NCI-H2081 treated with DMSO at 0.1 percent for 48 hours (cell line): ENCODE measurements at places on chromosomes 2 and 18.

GRCh38 chr18:13229001-13229671 lies 10.6 kb downstream of the LDLRAD4 start:
- no peak for DNase-seq

DNA sequence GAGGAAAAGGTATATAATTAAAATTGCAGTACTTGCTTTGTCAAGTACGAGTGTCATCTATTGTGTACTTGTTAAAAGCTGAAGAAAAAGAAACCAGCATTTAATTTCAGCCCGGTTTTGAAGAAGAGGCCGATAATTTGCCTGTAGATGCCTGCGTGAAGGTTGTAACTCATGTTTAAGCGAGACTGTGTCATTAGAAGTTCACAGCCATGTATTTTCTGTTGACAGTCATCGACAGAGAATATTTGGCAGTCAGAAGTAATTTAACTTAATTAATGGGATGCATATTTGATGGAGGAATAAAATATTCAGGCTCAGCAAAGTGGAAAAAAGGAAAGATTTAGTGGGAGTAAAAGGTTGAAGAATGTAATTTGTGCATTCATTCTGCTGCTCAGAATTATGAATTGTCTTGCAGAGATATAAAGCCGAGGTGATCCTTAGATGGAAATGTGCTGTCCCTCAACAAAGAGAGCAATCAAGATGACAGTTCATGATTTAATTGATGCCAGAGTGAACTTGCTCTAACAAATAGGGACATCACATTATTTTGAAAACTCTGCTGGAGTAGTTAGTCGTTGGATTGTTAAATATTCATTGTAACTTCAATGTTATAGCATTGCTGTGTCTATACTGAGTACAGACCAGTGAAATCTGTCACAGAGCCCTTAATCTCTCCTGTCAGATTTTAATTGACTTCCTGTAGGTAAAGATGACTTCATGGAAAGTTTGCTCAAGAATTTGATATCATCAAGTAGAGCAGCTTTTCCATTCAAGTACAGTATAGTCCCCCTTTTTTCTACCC lies 53.9 kb downstream of the ZNF407 start:
- DNase-seq = no peak

DNA sequence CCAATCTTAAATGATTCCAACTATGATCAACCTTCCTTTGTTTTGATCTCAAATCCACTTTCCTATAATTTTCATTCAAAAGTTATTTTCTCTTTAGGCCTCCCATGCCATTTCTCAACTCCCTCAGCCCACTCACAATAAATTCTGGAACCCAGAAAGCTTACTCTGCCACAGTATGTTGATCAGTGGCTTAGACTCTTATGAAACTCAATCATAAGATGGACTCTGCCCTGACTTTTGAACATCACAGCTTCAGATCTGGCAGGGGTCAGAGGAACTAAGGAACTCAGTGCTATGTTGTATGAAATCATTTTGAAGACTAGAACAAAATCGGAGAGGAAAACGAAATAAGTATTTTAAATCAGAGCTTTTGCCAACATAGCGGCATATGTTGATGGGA lies 59.8 kb upstream of the LGALSL start:
- DNase-seq = no peak

- no peak for DNase-seq
Measured at GRCh38 chr2:240642061-240642805, 17.0 kb downstream of the GPR35 start.

- DNase-seq = no peak
Measured at GRCh38 chr18:58559427-58560186, 69.3 kb downstream of the ALPK2 start.

- DNase-seq = no peak
Measured at GRCh38 chr2:146870691-146871090, 974.1 kb upstream of the ACVR2A start.

DNA sequence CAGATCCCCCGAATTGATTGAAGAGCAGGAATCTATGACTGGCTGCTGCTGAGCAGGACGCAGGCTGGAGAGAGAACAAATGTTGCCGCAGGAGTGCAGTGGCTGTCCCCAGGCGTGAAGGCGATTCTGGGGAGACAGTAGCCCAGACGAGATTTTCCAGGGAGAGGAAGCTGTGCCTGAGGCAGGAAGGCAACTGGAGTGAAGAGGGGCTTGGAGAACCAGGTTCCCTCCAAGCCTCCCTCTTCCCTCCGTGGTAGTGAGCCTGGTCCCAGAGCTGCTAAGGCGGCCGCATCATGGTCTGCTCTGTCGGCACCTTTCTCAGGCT lies 1.3 kb upstream of the NPPC start:
- no peak for DNase-seq

GRCh38 chr18:22223254-22223964 lies 54.0 kb downstream of the GATA6 start:
- DNase-seq = no peak

GRCh38 chr2:233011702-233012131 lies 1.3 kb downstream of the NGEF start:
- no peak for DNase-seq

- DNase-seq = no peak
Measured at GRCh38 chr2:207264310-207264709, 98.6 kb upstream of the KLF7 start.

DNA sequence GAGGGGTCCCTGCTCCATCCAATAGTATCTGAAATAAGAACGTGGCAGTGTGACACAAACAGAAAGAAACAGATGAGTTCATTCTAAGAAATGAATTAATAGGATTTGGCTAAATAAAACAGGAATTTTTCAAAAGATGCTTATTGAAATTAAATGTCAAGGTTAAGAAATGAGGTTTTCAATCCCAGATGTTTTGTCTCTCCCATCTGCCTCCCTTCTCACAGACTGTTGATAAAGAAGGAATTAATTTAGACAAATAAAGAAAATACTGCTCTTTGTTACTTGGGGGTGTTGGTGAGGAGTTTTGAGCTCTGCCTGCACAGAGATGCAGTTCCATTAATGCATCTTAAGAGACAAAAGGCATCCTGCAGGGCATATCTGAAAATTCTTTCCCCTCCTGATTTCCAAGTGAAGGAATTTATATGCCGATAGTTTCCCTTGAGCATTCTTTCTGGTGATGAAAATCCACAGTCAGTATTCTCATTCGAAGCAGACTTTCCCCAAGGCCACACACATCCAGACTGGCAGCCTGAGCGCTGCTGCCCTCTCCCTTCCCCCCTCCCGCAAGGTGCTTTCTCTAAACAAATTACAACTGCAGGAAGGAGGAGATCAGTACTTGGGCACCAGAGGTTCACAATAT lies 385.4 kb upstream of the RND3 start:
- no peak for DNase-seq

- no peak for DNase-seq
Measured at GRCh38 chr2:136407117-136407951, 289.4 kb upstream of the CXCR4 start.

GRCh38 chr2:219443697-219444023 lies 9.0 kb downstream of the SPEG start:
- DNase-seq = no peak

DNA sequence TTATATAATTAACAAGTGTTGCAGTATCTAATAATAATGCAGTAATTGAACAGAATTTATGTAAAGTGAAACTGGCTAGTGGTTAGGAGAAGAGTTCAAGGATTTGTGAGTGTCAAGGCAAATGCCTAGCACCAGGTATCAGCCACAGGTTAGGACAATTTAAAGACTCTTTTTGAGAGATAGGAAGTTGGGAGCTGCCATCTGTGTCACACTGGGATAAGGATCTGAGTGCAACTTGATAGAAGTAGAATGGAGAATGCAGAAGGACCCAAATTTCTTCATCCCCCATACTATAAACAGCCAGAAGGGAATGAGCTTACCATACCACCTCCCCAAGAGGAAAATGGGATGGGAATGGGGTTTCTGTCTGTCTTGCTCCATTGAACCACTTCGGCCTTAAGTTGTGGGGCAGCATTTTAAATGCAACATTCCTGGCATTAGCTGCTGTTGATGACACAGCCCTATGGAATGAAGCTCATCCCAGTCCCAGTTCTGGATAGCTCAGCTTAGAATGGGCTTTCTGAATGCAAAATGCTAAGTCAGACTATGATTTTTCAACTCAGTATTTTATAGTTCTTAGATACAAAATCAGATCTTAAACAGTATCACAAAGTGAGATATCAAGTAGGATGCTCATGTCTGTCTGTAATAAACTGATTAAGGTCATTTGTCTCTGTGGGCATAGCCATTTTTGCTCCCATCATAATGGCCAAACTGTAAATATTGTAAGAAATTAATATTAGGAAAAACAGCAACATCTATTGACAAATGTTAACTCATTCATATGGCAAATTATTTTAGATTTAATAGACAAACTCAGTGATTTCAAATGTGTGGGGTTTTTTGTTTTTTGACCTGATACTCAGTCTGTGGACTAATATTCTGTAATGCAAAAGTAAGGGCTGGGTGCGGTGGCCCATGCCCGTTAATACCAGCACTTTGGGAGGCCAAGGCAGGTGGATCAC lies 44.0 kb downstream of the GPR155 start:
- DNase-seq = no peak

GRCh38 chr2:191376981-191377629 lies 131.9 kb downstream of the MYO1B start:
- no peak for DNase-seq

- no peak for DNase-seq
Measured at GRCh38 chr2:9360110-9360509, 63.2 kb downstream of the ITGB1BP1 start.

- no peak for DNase-seq
Measured at GRCh38 chr2:127101756-127102477, 5.0 kb downstream of the BIN1 start.

GRCh38 chr18:62880673-62881364 lies 165.5 kb downstream of the PHLPP1 start:
- no peak for DNase-seq

- DNase-seq = no peak
Measured at GRCh38 chr2:238239543-238239862, 335 bp downstream of the HES6 start.

DNA sequence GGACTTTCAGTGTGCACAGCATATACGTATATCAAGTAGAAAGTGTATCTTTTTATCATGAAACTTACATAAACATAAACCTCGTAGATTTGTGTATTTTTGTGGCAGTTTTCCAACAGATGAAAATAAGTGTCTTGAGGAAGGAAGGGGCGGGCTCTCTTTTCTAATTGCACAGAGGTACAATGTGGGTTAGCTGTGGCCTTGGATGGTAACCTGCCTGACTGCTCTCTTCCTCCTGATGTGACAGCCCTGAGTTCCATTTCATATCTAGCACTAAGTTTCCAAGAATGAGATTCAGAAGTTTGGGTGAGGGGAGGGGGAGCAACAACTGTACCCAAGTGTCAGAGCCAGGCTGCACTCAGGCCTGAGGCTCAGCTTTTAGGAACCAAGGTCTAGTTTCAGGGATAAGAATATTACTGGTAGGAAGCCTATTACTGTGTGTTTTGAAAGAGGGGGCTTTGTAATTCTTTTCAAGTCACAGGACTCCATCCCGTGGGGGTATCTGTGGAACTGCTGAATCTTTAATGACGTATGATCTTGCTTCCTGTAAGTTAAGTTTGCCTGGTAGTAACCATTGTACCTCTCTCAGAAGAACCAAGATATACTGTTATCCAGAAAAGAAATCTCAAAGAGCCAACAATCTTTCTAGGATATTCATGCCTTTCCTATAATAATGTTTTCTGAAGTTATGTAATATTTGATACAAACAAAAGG lies 483.7 kb downstream of the PTPRM start:
- DNase-seq = no peak

GRCh38 chr2:26579025-26579722 lies 62.0 kb downstream of the CIB4 start:
- DNase-seq = no peak

DNA sequence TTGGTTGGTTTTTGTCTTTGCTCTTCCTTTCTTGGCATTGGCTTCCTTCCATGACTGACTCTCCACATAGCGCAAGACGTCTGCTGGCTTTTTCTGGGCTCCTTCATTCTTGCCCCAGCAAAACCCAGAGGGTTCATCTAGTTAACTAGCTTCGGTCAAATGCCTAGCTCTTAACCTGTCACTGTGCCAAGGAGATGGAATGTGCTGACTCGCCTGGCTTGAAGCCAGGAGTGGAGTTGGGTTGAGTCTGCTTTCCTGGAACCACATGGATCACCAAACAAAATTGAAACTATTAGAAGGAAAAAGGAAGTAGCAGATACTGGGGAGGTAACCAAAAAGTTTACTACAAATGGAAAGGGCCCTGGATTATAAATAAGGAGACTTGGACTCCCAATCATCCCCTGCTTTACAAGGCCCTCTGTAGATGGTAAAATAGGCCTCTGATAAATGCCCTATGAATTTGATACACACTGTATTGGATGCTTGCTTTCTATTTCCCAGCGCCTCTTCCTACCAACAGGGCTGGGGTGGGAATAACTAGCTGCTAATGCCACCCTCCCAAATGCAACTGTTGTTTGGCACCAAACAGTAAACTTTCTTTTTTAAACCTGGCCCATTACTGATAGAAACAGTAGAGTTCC lies 11.3 kb downstream of the MALT1 start:
- no peak for DNase-seq

DNA sequence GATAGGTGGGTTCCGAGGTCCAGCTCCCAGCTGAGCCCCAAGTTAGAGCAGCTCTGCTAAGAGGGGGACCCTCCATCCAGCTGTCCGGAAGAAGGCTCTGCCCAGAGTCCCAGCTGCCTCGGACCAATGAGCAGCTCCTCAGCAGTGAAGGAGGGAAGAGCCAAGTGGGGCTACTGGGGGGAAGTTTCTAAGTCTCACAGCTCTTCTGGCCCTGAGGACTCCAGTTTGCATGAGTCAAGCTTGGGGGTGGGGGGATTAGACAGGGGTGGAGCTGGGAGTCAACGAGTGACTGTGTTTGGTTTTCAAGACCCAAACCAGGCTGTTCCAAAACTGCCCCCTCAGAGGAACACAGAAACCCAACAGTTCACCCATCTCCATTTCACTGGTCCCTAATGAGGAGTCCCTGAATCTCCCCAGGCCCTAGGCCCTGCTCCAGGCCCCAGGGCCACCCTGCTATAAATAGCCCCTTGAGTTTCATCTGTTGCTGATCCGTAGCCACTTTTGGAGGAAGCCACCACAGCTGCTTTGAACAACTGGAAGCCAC lies 100.9 kb downstream of the TNS1 start:
- no peak for DNase-seq

DNA sequence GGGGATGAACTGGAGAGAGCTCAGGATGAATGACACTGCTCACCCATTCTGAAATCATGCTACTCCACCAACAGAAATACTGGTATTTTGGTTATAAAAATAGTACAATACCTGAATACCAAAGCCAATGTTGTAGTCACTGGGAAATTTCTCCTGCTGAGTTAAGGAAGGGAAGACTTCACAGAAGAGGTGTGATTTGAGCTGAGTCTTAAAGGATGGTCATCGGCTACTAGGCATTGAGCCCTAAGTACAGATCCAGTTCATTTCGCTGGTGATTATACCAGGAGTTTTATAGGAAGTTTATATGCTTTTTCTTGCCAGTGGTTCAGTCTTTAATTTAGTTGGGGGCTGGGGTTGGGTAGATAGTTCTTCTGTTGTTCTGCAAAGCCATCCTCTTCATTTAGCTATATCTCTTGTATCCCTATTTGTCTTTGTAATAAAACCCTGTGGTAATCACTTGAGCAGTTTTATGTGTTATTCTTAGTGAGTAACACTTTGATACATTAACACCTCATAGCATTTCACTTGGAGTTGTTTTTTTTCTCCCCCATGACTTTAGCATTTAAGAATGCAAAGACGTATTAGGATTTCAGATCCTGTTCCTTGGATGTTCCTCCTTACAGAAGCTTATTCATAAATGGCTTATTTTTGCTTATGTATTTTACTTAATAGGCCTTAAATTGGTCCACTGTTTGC lies 239.9 kb upstream of the FOSL2 start:
- DNase-seq = no peak
